ENCODE measurements at places on chromosomes 3 and 15.

DNA sequence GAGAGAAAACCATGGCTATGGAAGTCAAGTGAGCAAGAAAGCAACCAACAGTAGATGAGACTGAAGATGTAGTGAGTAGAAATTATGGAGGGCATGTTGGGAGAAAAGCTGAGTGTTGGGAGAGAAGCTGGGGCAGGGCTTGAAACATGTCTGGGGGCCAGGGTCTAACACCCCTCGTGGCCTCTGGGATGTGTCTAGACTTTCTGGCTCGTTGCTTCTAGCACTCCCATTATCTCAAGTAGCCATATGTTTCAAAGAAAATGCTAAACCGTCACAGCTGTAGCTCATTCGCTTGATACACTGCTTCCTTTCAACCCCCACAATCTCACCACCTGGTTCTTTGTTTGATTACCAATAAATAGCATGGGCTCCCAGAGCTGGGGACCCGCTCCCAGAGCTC lies 83.8 kb upstream of the BCHE start:
- DNase-seq = no peak

GRCh38 chr3:129101370-129102138 lies 20.1 kb downstream of the RAB43 start:
- DNase-seq = no peak

- DNase-seq = no peak
These were observed 58.7 kb downstream of the IFT80 start for GRCh38 chr3:160340351-160340750.

GRCh38 chr3:101383156-101383575 lies 62.8 kb upstream of the IMPG2 start:
- no peak for DNase-seq

GRCh38 chr3:17039594-17039993 lies 154.8 kb downstream of the PLCL2 start:
- DNase-seq = peak; percentile 92

DNA sequence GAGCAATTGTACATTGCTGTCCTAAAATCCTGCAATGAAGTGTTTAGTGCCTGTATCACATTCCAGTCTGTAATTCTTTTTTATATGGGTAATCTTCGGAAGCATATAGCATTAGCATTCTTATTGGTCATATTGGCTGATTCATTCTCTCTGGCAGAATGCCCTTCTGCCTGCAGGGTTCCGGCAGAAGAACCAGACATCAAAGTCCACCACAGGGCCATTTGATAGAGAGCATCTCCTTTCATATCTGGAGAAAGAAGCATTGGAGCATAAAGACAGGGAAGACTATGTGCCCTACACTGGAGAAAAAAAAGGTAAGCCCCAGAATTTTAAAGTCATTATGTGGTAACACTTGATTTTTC lies 39.6 kb downstream of the TMOD3 start:
- DNase-seq = peak; percentile 94

DNA sequence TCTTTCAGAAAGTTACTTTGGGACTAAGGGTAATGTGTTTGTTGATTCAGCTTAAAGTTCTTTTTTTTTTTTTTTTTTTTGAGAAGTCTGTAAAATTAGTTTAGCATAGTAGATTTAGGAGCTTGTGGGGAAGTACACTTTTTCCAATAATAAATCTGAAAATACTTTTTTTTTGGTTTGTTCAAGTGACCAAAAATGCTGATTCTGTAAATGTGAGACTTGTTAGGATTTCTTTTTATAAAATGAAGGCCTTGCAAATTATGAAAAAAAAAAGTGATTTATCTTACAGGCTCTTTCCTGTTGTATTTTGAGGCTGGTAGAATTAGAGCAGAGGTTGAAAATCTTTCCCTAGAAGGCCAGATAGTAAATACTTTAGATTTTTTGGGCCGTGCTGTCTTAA lies 7.6 kb downstream of the OXNAD1 start:
- no peak for DNase-seq

DNA sequence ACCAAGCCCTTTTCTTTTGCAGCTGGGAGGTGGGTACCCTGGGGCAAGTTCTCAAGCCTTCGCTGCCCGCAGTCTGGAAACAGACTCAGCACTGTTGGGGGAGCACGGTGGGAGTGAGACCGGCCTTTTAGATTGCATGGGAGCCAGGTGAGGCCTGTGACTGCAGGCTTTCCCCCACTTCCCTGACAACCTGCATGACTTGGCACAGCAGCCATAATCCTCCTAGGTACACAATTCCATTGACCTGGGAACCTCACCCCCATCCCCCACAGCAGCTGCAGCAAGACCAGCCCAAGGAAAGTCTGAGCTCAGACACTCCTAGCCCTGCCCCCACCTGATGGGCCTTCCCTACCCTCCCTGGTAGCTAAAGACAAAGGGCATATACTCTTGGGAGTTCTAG lies 52.2 kb upstream of the CCDC80 start:
- no peak for DNase-seq

- peak; percentile 76 for DNase-seq
These were observed 148.6 kb upstream of the MME start for GRCh38 chr3:154931484-154931883.

GRCh38 chr3:53111822-53112221 lies 18.4 kb downstream of the RFT1 start:
- no peak for DNase-seq

DNA sequence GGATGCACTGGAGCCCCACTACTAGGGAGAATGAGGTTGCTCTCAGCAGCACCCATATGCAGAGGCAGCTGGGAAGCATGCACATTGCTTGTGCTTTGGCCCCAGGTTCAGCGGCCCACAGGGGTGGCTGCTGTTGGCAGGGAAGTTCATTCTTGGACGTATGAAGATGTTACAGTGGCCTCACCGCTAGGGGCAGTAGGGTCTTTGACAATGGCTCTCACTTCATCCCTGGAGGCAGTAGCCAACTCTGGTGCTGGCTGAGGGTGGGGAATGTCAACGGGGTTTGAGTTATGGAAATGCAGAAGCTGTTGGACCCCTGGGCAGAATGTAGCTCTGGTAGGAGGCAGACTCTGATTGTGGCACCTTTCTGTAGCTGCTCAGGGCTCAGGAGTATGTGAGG lies 279.9 kb downstream of the SCAPER start:
- DNase-seq = no peak

- DNase-seq = no peak
These were observed 70.4 kb upstream of the KY start for GRCh38 chr3:134721214-134721613.

- no peak for DNase-seq
These were observed 48.7 kb downstream of the EFCAB12 start for GRCh38 chr3:129379582-129380358.

DNA sequence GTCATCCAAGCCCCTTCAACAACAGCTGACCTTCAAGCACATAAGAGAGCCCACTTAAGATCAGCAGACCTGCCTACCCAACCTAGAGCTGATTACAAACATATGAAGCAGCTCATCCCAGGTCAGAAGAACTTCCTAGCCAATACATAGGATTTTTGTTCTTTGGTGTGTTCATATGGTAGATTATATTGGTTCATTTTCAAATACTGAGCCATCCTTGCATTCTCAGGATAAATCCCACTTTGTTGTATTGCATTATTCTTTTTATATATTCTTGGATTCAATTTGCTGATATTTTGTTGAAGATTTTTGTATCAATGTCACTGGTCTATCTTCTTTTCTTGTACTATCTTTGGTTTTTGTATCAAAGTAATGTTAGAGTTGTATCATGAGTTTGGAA lies 107.3 kb upstream of the STT3B start:
- no peak for DNase-seq

DNA sequence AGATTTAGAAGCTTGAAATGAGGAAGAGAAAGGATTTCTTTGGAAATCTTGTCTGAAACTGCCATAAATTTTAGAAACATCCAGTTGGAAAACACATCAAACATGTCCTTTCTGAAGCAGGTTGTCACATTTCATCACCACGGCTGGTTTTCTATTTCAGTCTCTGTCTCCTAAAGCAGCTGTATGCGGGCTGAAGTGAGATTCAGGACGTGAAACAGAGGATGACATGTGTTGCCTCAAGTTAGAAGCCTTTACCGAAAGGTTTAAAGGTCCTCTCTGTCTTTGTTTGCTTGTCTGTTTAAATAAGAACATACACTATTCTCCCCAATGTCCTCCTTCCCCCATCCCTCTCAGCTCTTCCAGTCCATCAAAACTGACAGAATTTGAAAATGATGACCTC lies 141.9 kb downstream of the SQOR start:
- DNase-seq = no peak

GRCh38 chr15:63357061-63357460 lies 24.6 kb downstream of the CA12 start:
- DNase-seq = no peak

DNA sequence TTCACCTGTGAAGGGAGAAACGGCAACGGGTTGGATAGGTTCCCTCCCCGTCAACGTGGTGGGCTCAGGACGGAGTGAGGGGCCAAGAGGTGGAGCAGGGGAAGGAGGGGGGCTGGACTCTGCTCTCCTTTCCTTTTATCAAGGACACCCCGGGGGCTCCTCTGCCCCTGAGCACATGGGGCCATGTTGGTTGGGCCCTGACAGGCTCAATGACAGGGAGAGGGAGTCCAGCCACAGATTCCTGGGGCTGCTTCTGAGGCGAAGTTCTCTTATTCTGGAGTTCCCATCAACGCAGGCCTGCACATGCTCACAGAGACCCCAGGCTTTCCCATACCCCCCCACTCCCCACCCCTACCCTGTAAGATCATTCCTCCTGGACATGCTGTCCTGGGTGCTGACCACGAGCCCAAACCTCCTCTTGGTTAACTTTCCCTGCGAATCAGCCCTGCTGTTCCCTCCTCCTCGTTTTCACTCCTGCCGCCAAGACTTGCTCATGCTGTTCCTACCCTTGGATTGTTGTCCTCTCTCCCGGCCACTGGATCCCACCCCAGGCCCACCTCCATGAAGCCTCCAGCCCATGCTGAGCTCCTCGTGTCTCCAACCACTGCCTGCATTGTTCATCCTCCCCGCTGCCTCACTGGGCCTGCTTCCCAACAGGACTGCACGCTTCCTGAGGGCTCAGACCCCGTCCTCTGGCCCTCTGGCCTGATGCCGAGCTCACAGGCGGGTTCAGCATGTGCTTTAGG lies 61.2 kb downstream of the SENP2 start:
- no peak for DNase-seq

- peak; percentile 93 for DNase-seq
These were observed 39.2 kb upstream of the POLR2M start for GRCh38 chr15:57667171-57667849.

- peak; percentile 36 for DNase-seq
These were observed 87.5 kb downstream of the ATP2B2 start for GRCh38 chr3:10417847-10418246.

GRCh38 chr15:39269352-39269751 lies 311.5 kb upstream of the THBS1 start:
- DNase-seq = peak; percentile 32

DNA sequence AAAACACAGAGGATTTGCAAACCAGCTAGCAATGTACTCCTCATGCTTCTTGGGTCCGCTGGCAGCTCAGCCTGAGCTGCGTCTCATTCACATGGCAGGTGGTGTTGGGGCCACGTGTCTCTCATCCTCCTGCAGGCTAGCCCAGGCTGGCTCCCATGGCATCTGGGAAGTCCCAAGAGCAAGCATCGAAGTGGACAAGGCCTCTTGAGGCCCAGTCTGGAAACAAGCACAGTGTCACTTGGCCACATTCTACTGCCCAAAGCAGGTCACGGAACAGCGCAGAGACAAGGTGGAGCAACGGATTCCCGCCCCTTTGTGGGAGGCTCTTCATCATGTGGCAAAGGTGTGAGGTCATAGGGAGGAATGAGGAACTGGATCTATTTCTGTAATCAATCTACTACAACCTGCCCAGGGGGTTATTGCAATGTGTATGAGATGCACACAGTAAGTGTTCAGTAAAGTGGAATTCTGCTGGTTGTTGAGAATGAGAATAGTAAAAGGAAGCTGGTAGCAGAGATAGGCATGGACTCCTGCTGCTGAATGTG lies 128.3 kb downstream of the TPRA1 start:
- DNase-seq = no peak

DNA sequence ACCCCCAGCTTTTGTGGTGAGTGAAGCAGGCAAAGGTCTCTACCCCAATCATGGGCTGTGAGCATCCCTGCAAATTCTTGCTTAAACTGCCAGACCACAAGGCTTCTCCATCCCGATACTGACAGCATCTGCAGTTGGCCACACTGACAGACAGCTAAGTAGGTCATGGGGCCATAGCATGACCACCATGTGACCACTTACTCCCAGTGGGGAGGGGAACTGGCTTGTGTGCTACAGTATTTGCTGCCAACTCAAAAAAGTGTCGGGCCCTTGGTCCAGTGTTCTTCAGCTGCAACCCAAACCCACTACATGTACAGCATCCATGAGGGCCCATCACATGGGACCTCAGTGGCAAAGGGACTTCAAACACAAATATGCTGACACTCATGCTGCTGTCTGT lies 103.4 kb downstream of the SEC22A start:
- DNase-seq = no peak
